Right atrium auricular region (tissue), 2 donors: ENCODE measurements at places on chromosomes 4 and X.

- no peak for DNase-seq
These were observed 135.4 kb upstream of the NKX1-1 start for GRCh38 chr4:1541449-1542225.

DNA sequence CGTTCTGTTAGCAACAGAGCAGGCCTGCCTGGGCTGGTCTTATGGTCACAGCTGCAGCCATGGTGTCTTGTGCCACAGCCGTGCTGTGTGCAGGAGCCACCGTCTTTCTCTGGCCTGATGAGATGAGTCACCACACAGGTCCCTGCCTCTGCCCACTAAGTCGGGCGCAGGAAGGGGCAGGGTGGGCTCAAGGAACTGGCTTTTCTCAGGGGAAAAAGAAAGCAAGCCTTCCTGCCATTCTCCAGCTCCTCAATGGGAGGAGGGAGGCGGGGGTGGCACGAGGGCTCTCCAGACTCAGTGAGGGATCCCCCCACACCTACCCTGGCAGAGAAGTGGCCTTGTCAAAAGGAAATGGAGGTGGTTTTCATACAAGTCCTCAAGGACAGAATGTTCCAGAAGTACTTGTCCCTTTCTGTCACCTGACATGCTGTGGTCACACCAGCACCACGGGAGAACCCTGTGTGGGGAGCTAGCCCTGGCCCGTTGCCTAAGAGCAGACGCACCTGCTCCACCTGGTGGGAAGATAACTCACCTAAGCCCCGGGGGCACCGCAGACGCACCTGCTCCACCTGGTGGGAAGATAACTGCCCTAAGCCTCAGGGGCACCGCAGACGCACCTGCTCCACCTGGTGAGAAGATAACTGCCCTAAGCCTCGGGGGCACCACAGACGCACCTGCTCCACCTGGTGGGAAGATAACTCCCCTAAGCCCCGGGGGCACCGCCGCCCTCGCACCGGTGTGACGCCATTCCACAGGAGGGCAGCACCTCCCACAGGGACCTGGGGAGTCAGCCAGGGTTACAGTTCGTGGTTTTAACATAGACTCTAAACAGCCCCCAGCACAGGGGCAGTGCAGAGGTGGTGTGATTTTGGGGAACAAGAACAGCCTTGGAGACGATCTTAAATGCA is 18.5 kb downstream of the UVSSA start:
- no peak for DNase-seq

- DNase-seq: no peak
These were observed 184.7 kb upstream of the ZCCHC13 start for GRCh38 chrX:74119016-74119910.

DNA sequence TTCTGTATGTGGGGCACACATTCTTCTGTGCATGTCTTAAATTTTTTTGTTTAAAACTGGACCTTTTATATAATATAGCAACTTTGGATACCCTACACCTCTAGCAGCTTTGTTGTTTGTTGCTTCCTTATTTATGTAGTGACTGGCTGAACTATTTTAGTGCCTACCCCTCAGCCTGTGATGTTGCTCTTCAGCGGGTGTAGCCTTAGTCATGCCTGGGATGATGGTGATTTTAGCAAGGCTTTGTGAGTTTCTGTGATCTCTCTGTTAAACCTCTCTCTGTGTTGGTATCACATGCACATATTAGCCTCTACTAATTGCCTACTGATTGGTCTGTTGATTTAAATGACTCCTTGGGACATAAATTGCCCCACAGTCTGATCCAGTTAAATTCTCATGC is 22.8 kb downstream of the USP9X start:
- no peak for DNase-seq

- no peak for DNase-seq
These were observed 76.9 kb upstream of the CAMK2D start for GRCh38 chr4:113838460-113838859.

GRCh38 chr4:57061395-57061794 is 48.8 kb downstream of the IGFBP7 start:
- DNase-seq: no peak

DNA sequence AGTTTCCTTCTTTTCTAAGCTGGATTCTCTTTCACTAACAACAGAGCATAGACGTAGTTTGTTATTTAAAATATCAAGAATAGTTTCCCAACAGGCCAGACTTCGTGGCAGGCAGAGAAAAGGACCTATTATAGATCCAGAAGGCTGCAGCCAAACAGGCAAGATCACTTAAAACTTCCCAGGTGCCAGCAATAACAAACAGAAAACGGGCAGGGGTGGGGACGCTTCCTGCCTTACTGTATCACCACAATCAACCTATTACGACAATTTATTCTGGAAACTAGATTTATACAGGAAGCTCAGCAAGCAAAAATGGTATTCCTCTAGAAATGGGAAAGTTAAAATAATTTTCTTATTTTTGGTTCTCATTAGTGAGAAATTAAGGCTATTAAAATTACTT is 22.1 kb downstream of the RWDD4 start:
- DNase-seq: no peak

GRCh38 chrX:110310000-110310790 is 7.7 kb downstream of the AMMECR1 start:
- no peak for DNase-seq
